Cortex of kidney (tissue), 1 donor: ENCODE measurements at places on chromosomes 7 and 10.

- DNase-seq, result no peak
Observed at GRCh38 chr7:33773053-33773452, 132.3 kb upstream of the BMPER start.

- DNase-seq, result no peak
Observed at GRCh38 chr7:29871787-29872398, 65.6 kb downstream of the WIPF3 start.

GRCh38 chr7:101402081-101402779 lies 39.6 kb downstream of the COL26A1 start:
- DNase-seq, result no peak

DNA sequence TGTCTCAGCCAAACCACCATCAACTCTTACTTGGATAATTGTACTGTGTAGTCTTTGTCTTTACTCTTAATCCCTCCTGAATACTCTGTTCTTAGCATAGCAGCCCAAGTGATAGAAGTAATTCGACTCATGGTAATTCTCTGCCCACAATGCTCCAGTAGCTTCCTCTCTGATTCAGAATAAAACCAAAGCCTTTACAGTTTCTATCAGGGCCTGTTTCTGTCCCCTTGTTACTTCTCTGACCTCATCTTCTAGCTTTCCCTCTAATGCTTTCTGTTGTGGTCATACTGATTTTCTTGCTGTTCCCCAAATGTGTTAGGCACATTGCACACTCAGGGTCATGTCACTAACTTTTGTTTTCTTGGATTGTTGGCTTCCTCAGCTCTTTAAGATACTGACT lies 8.0 kb downstream of the ZNF518A start:
- no peak for DNase-seq

DNA sequence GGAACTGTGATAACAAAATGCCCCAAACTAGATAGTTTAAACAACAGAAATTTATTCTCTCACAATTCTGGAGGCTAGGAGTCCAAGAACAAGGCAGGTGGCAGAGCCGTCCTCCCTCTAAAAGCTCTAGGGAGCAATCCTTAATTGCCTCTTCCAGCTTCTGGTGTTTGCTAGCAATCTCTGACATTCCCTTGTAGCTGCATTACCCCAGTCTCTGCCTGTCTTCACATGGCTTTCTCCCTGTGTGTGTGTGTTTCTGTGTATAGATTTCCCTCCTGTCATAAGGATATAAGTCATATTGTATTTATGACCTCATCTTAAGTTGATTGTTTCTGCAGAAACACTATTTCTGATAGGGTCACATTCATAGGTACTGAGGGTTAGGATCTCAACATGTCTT lies 177.5 kb downstream of the WNT2 start:
- DNase-seq, result no peak
